ENCODE measurements at places on chromosomes 2 and 18.

- no peak for DNase-seq
Measured at GRCh38 chr18:46621111-46621766, 35.8 kb downstream of the LOXHD1 start.

- DNase-seq, result no peak
Measured at GRCh38 chr2:31212659-31213600, 4.4 kb downstream of the CAPN14 start.

GRCh38 chr18:56214706-56215105 is 423.7 kb downstream of the TXNL1 start:
- no peak for DNase-seq

GRCh38 chr2:241861264-241861663 is 2.6 kb upstream of the PDCD1 start:
- DNase-seq, result no peak

DNA sequence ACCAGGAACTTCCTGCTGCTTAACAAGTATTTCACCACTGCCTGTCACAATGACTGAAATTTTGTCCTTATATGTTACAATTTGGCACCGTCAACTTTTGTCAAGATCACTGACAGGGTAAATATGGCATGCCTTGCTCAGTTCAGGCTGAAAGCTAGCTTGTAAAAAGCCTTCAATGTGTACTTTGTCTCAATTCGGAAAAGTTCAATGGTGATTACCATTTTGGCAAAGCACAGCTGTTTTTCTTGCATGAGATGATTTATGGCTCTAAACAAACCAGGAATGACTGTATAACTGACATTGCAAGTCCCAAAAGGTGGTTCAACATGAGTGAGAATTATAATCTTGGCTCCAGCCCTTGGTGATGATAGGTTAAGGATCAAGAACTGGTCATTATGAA is 1255.2 kb downstream of the CNTNAP5 start:
- no peak for DNase-seq

DNA sequence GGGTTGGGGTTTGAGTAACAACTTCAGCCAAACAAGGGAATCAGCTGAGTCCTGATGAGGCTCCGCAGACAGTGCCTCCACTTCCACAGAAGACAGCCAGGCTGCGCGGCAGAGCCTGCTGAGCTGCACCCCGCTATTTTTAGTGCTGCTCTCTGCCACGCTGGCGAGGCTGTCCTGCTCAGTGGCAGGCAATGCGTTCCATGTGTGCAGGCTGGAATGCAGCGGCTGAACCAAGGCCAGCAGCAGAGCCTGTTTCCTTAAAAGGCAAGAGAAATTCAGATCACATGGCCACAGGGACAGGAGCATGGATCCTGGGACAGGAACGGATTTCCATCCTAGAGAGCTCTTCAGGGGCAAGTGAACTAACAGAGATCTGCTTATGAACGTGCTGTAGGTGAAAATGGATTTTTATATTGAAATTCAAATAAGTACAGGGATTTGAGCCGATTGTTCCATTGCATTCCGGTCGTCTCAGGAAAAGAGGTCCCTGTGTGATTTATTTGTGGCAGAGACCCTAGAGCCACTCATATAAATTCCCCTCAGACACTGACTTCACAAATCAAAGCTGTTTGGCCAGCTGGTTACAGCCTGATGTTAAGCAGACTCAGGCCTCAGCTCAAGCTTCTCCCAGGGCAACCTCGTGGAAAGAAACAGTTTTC is 98.7 kb downstream of the COL6A3 start:
- DNase-seq, result peak; percentile 87

GRCh38 chr2:146239392-146240135 is 1605.3 kb upstream of the ACVR2A start:
- DNase-seq, result no peak

GRCh38 chr18:34773378-34773777 is 63.3 kb downstream of the DTNA start:
- DNase-seq, result no peak

DNA sequence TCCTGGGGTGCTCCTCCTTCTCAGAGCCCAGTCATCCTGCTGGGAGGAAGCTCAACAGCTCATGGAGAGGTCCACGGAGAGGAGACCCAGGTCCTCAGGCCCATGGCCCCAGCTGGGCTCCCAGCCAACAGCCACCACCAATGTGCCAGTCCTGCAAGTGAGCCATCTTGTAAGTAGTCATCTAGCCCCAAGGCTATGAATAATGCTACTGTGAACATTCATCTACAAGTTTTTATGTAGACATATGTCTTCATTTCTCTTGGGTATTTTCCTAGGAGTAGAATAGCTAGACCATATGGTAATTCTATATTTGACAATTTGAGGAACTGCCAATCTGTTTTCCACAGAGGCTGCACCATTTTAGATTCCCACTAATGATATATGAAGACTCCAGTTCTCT is 166.1 kb downstream of the MTCL1 start:
- no peak for DNase-seq

DNA sequence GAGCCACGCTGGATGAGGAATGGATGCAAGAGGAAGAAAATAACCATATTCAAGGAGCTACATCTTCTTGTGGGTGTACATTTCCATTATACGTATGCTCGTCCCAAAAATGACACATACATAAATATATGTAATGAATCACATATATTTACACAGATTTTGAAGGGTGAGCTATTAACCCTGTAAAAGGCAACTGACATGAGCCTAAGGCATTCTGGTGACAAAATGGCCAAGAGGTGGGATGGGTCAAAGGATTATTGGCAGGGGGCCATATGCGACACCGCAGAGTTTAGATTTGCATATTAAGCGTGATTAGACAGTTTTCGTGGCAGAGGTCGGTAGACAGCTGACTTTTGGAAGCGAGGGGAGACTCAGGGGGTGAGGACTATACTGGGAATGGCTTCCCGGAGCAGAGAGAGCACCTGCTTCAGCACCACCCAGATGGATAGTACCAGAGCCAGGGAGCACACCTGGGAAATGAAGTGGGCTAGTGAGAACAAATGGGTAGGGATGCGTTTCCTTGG is 431 bp upstream of the CNRIP1 start:
- peak; percentile 16 for DNase-seq

DNA sequence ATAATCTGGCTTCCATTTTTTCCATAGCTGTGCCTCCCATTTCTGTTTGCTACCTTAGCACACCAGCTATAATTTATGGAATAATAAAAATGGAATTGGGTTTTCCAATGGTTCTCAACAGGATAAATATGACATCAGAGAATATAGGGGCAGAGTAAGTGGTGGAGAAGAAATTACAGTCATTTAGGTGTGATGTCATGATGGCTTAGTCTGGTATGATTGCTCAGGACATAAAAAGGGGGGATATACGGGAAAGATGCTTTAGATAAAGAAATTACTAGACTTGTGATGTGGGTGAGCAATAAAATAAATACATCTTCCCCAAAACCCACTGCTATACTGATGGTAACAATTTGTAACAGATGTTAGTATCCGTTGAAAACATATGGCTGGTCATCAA is 21.6 kb upstream of the KIF5C start:
- DNase-seq, result no peak

GRCh38 chr2:106885971-106886915 is at the start of gene ST6GAL2:
Gene ST6GAL2, minus strand, starts transcription at chr2:106886167. Its CDS starts 42,190 bp downstream, at chr2:106843977.
- DNase-seq, result peak; percentile 28

DNA sequence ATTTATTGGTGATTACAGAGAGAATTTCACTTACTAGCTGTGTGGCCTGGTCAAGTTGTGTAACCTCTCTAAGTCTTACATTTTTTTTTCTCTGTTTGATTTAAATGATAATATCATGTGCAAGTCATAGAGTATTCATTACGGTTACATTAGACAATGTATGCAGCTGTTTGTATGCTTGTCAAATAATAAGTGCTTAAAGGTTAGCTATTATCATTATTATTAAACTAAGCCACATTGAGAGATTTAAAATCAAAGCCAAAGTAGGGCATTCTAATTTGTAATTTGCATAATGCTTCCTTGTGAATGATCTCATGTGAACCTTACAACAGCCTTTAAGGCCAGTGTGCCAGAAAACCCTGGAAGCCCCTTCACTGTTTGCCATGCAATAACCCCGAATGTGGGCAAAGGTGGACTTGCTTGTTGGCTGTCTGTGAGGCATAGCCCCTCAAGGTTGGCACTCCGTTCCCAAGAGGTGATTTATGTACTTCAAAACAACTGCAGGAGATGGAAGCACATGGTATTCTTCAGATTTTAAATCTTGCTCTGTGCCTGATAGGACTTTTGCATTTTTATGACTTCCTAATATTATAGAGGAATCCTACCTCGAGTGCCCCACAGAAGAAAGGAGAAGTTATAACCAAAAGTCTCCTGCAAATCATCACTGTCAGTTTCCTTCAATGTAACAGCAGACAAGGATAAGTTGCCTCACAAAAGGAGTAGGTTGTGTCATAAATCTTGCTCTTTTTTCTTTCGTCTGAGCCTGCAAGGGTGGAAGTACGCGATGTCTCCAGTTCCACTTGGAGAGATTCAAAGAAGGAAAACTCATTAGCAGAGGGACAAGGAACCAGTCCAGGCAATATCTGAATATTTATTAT is 272.0 kb downstream of the TGIF1 start:
- DNase-seq, result no peak

DNA sequence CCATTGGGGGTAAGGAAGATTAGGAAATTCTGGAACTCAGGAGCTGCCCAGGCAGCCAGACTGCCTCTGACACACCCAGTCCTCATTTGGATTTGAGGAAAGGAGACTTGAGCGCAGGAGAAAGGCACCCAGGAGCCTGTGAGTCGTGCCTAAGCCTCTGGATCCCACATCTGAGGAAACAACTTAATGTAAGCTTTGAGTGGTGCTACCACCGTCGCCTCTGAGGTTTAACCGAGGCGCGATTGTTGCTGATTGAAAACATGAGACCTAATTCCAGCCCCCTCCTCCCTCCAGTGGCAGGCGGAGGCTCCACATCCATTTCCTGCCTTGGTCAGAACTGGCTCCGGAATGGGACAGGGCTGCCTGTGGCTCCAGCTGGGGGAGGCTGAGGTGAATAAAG is 176.7 kb upstream of the PKDCC start:
- DNase-seq, result peak; percentile 46

DNA sequence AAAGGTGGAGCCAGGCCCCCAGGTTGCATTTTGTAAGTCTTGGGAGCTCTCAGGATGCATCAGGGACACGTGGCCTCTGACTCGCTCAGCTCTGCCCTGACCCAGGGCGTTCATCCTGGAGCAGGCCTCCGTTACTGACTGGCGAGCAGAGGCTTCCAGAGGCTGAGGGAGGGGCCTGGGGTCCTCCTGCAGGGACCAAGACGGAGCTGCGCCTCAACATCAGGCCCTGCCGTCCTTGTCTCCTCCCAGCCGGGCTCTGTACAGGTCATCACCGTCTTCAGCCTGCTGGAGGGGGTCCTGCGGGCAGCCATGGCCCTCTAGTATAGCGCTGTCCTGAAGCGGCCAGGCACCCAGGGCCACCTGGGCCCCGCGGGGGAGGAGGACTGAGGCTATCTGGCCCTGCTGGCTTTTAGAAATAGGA is 10.2 kb upstream of the ALPP start:
- DNase-seq, result no peak

- no peak for DNase-seq
Measured at GRCh38 chr2:205012961-205013360, 467.7 kb downstream of the PARD3B start.

- DNase-seq, result peak; percentile 92
Measured at GRCh38 chr18:3451183-3451988, 1.4 kb downstream of the TGIF1 start.

GRCh38 chr18:31206787-31207381 is 44.2 kb upstream of the DSC1 start:
- no peak for DNase-seq

DNA sequence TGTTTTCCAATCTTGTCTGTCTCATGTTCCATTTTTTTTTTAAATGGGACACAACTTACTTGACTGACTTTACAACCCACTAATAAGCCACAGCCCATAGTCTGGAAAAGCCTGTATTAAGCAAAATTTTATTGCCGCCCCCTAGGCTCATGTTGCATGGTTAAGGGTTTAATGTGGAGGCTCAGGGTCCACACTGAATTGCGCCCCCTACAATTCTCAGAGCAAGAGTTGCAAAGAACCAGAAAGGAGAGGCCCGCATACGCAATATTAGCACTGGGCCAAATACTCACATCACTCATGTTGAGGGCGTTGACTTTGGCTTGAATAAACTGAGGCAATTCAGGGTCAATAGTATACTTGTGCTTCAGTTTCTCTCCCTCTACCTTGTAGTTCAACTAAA is 65.5 kb downstream of the NEB start:
- no peak for DNase-seq

DNA sequence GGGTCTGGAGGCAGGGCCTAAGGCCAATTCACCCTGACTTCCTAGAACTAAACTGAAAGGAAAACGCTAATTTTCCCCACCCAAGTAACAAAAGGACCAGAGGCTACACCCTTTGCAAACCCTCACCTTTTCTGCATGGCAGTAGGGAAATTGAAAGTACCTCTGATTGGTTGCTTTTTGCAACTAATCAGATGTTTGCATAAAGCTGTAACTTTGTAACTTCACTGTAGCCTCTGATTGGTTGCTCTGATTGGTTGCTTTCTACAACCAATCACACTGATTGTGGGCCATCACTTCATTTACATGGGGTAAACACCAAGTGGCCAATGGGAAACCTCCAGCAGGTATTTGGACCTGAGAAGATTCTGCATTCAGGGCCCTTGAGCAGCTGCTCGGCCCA is 20.8 kb downstream of the EIPR1 start:
- DNase-seq, result no peak

DNA sequence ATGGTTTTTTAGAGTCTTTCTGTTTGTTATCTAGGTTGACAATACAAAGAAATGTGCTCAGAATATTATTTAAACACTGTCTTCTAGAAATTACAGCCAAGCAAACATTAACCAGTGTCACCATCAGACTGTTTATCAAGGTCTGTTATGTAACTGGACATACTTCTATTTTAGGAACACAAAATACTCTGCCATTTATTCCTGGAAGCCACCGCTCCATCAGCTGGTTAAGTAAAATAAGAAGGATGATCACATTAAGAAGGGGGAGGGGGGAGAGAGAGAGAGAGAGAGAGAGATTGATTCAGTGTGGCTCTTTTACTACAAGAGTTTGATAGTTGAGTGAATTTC is 47.9 kb downstream of the MBP start:
- DNase-seq, result no peak

DNA sequence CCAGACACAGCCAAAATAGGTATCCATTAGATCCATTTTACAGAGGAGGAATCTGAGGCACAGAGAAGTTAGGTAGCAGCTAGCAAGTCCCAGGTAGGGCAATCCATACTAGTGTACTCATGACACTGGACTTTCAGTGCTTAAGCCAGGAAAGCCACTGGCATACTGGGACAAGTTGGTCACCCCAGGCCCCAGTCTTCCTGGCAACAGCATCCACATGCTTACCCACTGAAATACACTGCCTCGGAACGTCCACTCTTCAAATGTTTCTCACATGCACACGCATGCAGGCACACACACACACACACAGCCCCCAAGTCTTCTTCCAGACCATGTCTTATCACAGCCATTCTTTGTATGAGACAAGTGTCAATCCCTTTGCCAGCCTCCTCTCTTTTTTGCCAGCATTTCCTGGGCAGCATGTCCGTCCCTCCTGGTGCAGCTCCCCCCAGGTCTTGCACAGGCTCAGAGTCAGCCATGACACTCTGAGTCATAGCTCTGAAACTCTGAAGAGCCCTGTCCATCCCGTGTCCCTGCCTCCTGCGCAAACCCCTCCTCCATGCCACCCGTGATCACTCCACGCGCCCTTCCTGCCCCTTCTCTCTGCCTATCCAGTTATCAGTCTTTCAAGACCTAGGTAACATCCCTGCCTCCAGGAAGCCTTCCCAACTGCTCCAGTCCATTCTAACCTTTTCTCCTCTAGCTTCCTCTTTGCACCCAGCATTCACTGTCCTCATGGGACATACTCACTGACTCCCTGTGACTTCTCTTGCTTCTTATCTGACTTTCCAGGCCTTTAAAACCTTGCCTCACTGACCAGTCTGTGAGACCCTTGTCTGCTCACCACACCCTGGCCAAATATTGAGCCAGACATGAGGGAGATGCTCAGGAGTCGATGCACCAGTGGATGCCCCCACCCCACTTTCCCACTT is 10.9 kb upstream of the TEX261 start:
- no peak for DNase-seq
